Uterus (tissue), 4 donors: ENCODE measurements at places on chromosomes 1 and 21. TPM values are rescaled to one million over a fixed set of nuclear protein-coding genes. Genes with fewer than 3 reads are reported as not detected.

The OR1C1 gene
- total RNA-seq: not detected

The SLC44A3 gene
- 1.3 TPM for total RNA-seq

DNA sequence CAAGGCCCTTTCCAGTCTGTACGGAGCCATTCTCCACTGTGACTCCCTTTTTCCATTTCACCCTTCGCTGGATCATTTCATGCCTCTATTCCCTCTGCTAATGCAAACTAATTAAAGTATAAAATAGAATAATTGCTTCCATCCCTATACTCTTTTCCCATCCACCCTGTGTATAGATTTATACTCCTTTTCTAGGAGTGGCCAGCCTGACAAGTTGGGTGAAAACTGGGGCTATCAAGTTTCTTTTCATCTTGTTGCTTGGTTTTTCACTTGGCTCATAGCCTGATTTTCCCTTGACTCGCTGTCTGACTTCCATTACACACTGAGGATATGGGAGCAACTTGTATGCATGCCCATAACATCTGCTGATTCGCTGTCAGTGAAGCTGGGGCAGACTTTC, 107.0 kb downstream of the PLXNA2 start:
- DNase-seq: no peak

DNA sequence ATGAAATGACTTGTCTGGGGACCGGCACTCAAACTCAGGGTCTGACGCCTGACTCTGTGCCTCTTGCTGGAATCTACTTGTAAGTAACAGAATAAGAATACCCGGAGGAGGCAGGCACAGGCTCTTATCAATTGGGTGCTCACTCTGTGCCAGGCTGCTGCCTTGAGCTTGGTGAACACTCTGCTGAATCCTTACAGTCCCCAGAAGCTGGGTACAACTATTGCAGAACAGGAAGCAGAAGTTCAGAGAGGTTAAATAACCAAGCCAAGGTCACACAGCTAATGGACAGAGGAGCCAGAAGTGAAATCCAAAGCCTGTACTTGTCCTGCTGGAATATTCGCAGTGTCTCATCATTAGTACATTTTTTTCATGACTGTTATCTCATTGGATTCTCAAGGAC, 86.0 kb downstream of the EPHB2 start:
- no peak for DNase-seq

DNA sequence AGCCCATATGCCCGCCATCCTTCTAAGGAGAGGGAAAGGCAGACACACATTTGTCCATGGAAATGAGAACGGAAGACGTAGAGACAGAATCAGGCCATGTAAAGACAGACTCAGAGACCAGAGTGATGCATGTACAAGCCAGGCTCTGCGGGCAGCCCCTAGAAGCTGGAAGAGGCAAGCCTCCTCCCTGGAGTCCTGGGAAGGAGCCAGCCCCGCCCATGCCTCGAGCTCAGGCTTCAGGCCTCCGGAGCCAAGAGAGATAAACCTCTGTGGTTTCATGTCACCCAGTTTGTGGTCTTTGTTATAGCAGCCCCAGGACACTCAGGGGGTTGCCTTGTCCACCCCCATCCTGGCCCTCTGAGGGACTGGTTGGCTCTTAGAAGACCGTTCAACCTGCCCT, 11.6 kb downstream of the PDE9A start:
- no peak for DNase-seq

The IPP gene
- 20.8 TPM for total RNA-seq

GRCh38 chr1:184052194-184052559, 647 bp downstream of the TSEN15 start:
- no peak for DNase-seq

- DNase-seq: no peak
Observed at GRCh38 chr1:201506092-201506491, 831 bp downstream of the CSRP1 start.
